ENCODE measurements at places on chromosomes 2 and 18. TPM values are rescaled to one million over a fixed set of nuclear protein-coding genes. Genes with fewer than 3 reads are reported as not detected.

- DNase-seq, result no peak
Observed at GRCh38 chr2:157259386-157259785, 1.9 kb downstream of the GALNT5 start.

DNA sequence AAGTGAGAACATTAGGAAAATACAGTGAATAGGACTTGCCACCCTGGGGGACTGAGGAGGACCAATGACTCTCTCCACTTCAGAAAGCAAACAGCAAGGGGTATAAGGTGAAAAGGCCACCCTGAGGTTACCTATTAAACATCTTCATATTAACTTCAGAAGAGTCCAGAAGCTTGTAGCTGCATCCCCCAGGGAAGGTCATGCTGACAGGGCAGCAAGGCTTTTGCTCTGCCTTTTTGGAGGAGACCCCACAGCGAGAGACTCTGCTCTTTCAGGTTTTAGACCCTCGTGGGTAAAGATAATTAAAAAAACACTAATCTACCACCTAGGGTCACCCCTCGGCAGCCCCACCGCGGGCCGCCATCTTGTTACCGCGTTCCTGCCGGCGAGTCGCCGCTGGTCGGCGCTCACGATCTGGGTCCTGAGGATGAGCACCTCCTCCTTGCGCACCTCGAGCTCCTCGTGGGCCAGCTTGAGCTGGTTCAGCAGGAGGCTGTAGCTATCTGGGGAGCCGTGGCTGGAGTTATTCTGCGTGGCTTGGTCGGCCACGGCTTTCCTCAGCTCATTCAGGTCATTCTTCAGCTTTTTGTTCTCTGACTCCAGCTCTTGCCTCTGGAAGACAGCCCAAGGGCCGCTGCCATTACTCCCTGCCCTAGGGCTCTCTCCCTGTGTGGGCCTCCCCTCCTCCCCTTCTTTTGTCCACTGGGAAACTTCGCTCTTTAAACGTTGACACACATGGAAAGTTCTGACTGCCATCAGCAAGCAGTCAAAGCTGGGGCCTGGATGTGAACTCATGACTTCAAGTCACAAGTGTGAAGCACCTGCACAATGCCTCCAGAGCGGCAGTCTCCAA is 50.7 kb upstream of the ACAA2 start:
- no peak for DNase-seq

THAP4 gene
- total RNA-seq, result 115 TPM

RPRD1A gene
- 35.3 TPM for total RNA-seq

DNA sequence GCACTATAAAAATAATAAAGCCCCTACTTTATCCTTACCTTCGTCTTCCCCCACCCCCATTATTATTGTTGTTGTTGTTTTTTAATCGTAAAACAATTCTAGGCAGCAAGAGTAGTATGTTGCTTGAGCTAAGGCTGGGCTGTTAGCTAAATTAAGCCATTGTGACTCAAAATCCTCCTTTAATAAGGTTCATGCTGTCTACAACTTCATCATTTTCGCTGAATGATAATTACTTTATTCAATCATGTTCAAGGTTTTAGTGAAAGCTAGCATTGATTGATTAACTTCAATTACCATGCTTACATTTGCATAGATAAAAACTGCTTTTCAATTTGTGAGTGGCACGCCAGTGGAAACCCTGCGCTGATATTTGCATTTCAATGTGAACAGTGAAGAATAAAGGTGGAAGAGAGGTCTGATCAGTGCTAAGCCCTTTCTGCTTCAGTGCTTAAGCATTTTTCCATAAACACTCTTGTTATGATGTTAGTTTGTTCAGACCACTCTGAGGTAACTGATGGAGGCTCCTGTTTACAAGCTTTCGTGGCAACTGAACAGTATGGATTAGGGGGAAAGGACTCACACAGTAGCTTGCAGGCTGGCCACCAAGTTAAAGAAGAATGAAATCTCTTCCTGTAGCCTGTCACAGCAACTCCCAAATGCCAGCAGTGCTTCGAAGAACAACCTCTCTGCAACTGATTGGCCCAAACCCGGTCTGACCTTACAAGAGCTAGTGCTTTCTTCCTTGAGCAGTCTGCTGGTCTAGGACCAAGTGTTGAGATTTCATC is 156.8 kb downstream of the GPD2 start:
- DNase-seq, result no peak

MATN3 gene
- total RNA-seq, result 1.0 TPM

DNA sequence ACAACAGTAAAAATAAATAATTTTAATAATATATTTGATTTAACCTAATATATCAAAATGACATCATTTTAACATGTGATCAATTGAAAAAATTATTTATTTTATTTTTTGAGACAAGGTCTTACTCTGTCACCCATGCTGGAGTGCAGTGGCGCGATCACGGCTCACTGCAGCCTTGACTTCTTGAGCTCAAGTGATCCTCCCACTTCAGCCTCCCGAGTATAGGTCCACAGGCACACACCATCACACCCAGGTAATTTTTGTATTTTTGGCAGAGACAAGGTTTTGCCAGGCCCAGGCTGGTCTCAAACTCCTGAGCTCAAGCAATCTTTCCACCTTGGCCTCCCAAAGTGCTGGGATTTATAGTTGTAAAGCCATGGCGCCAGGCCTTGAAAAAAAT is 126.7 kb upstream of the COPS8 start:
- DNase-seq, result no peak

GRCh38 chr2:216507220-216508160 is 8.8 kb downstream of the RPL37A start:
- no peak for DNase-seq

- DNase-seq, result peak; percentile 61
Observed at GRCh38 chr2:241315879-241316631, at the start of gene SEPTIN2. Gene SEPTIN2 (plus strand): TSS chr2:241315925. CDS start chr2:241324233, 8,308 bp downstream.

DNA sequence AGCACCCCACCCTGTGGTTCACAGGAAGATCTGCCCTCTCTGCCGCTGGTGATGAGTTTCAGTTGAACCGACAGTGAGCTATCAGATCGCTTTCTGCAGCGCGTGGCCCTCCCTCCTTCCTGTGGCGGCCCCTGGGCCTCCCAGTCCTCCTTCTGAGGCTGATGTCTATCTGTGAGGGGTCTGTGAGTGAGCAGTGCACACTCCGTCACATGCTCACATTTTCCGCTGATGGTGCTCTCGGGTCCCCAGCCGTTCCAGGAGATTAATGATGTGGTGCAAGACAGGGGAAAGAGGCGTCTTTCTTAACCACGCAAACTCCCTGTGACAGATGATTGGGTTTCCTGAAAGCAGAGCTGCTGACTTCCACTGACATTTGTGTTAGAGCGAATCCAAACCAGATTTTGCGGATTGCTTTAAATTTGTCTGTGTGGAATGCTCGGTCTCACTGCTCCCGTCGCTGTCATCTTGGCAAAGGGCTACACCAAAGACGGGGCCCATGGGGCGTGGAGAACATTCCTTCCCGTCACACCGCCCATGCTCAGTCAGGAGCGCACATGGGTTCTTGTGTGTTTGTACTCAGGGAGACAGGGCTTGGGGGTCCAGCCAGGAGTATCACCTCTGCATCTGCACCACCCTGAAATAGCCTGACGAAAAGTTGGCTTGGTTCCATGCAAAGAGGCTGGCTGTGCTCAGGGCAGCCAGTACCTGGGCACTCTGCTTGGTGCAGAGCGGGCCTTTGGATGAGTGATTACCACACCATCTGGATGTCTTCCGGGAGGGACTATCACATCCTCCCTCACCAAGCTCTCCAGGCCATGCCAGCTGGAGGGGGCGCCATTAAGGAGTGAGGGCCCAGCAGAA is 154.7 kb upstream of the HS6ST1 start:
- DNase-seq, result no peak

DNA sequence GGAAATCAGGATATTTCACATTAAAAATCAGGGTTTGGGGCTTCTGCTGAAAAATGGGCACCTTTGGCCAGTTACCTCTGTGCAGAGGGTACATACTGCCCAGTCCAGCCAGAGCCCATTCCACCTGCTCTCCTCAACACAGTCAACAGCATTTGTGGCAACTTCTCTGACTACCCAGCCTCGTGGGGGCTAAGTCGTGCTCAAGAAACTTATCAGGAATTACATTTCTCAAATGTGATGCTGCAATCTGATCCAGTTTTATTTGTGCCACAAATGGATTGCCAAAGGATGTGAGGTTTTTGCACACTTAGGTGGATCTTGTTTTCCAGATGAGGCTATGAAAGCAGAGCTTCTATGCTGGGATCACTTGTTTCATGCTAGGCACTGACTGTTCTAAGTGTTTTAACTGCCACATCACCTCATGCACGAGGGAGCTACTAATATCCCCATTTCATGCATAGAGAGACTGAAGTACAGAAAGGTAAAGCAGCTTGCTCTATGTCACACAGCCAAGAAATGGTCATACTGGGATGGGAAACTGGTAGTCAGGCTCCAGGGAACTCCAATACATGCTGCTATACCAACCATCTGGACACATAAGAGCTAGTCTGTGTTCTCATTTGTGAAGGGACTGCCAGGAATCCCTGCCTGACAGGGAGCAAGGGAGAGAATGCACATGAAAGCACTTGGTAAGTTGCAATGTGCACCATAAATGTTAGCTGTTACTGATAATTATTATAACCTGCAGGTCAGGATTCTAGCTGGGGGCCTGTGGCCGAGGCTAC is 89.0 kb upstream of the HK2 start:
- DNase-seq, result no peak

- no peak for DNase-seq
Observed at GRCh38 chr2:46193356-46193755, 103.9 kb upstream of the EPAS1 start.

DNA sequence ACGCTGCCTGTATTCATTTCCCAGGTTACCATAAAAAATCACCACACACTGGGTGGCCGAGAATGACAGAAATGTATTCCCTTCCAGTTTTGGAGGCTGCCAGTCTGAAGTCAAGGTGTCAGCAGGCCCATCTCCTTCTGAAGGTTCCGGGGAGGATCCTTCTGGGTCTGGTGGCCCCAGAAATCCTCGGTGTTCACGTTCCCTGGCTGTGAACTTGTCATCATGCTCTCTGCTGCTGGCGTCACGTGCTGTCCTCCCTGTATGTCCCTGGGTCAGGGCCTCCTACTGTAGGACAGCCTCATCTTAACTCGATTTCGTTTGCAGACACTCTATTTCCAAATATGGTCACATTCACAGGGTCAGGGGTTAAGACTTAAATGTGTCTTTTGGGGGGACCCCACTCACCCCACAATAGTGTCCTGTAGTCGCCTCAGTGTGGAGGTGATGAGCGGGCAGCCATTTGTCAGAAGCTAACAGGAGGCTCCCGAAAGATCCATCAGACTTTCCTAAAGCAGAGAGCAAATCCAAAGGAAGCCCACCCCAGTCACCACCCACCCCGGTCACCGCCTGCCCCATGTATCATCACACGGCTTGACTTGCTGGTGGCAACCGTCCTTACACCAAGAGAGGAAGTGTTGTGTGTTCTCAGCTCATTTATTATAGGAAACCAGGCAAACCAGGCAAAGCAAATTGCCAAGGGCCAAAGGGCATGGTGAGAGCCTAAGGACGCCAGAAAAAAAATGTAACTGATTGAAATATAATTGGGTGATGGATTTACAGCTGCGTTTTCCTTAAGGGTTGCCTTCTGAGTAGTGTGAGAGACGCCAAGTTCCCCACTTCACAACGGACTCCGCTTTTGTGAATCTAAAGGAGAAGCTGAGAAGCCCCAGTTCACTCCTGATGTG is 148.8 kb upstream of the ZNF236 start:
- DNase-seq, result no peak

GRCh38 chr2:152686321-152686720 is 30.9 kb downstream of the PRPF40A start:
- DNase-seq, result no peak

TMEM237 gene
- 6.0 TPM for total RNA-seq

DNA sequence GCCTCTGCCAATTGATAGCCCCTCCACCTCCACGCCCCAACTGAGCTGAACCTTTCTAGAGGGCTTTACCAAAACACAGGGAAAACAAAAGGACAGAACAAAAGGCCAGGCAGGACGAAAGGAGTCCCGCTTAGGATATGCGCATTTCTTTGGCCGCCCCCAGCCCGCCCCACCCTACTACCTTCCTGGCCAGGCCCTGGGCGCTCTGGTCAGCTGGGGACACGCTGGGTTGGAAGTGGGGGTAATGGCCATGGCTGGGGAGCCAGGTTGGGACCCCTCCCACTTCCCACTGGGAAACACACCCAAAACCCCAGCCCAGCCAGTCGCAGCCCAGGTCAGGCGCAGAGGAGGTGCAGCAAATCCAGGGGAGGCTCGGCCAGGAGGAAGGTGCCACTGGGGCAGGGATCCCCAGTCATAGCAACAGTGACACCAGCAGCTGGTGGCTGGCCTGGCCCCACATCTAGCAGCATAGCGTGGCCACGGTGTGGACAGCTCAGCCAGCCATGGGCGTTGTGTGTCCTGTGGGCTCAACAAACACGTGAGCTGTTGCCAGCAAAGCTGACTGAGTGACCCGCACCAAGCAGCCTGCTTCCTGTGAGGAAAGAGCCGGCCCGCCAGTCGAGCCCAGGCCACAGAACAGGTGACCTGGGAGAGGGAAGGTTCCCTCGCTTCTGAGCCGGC is 24.6 kb upstream of the B3GNT7 start:
- no peak for DNase-seq

DNA sequence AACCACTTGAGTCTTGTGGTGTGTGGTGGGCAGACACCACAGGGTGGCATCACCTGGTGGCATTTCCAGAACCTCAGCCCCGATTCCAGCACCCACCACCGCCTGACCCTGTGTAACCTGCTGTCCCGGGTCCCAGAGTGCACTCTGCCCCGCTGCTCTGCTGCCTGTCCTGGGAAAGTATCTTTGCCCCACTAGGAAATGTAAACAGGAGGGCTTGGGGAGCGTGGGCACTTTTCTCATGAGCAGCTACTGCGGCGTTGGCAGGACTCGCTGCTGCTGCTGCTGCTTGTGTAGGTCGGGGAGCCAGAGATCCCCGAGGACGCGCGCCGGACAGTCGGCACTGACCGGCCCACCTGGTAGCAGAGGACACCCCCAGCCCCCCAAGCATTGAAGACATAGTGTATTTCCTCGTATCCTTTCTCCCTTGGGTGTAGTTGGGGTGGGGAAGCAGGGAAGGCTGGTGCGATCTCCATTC is 13.4 kb downstream of the DTYMK start:
- no peak for DNase-seq

HSPD1 gene
- total RNA-seq, result 259 TPM

DNA sequence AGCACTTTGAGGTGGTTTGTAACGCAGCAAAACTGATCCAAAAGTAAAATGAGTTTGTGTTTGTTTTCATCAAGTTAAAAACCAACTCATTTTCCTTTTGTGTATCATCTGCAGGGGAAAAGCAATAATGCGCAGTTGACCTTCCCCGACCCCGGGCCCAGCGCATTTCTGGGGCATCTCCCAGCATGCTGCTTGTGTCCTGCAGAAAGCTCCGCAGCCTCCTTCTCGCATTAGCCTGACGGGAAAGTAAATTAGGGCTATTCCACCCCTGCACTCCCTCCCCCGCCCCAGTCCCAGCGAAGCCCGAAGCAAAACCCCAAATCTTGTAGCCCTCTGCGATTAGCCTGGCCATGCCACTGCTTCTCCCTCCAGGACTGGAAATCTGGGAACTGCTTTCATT is 82.0 kb upstream of the PPM1B start:
- no peak for DNase-seq
